ENCODE measurements at places on chromosomes 4 and X.

DNA sequence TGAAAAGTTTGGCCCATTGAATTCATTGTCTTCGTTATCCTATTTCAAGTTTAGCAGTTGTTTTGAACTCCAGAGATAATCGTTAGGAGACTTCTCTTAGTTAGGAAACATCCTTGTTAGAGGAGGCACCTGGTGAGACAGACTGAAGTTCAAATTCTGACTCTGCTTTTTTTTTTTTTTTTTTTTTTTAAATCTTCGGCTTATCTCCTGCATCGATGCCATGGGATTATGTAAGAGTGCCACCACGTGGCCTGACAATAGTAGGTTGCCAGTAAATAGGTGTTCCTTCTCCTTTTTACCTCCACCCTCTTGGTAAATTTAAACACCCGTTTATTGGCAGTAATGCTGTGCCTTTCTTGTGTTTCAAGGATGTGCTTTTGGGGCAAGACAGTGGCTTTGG is 149.3 kb downstream of the SOWAHB start:
- DNase-seq = no peak

GRCh38 chrX:130119312-130119898 is 9.1 kb upstream of the ELF4 start:
- DNase-seq = no peak

DNA sequence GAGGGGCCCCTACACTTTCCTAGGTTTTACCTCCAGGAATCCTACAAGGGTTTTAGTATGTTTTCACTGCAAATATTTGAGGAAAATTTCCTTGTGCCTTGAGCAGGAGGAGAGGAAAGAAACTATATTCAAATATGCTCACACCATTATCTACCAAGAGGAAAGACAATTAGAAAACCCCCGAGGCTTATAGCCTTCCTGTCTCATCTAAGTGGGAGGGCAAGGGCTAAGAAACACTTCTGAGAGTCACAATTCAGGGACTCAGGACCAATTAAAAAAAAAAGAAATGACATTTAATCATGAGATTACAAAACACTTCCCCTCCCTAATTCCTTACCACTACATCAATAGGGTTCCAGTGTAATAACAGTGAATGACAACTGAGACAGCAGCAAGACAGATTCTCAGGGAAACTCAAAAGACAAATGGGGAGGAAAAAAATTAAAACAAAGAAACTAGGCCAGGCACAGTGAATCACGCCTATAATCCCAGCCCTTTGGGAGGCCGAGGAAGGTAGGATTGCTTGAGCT is 45.6 kb downstream of the ATRX start:
- no peak for DNase-seq

DNA sequence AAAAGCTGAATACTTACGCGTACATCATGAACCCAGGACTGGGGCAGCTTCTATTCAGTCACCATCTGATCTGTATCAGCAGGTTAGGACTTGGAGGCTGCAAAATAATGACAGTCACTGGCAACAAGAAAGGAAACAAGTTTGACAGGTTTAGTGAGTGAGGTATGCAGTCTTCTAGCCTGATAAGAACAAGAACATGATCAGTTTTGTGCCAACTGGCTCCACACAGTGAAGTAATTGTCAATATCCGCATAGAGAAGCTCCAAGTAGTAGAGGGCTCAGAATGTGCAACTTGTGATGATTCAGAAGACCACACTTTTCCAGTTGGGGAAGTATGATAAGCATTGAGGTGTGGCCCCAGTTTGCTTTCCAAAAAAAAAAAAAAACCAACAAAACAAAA is at the start of gene TMPRSS11F:
Gene TMPRSS11F, minus strand, starts transcription at position 77 of the 400 bp plus-strand sequence. Its CDS starts 49 bp downstream, at position 28.
- DNase-seq = no peak

DNA sequence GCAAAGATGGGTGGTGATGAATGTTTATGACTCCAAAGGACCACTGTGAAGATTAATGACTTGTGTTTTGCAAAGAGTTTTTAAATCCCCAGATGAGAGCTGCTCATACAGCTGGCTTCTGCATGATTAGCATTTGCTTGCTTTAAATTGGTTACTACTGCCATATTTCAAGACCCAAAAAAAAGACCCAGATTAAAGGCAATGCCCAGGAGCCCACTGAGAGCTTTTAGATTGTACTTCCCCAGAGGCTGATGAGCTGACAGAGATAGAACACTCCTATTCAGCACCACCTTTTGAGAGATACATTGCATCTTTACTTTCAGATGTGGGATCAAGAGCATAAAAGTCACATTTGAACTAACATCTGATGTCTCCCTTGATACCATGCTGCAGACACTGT is 142.0 kb downstream of the HNRNPD start:
- no peak for DNase-seq

Data from T-helper 2 cell (primary cell).